ENCODE measurements at places on chromosomes 7 and 10.
A peak's percentile ranks its signal among the peaks of the same experiment; 100 is the strongest.

DNA sequence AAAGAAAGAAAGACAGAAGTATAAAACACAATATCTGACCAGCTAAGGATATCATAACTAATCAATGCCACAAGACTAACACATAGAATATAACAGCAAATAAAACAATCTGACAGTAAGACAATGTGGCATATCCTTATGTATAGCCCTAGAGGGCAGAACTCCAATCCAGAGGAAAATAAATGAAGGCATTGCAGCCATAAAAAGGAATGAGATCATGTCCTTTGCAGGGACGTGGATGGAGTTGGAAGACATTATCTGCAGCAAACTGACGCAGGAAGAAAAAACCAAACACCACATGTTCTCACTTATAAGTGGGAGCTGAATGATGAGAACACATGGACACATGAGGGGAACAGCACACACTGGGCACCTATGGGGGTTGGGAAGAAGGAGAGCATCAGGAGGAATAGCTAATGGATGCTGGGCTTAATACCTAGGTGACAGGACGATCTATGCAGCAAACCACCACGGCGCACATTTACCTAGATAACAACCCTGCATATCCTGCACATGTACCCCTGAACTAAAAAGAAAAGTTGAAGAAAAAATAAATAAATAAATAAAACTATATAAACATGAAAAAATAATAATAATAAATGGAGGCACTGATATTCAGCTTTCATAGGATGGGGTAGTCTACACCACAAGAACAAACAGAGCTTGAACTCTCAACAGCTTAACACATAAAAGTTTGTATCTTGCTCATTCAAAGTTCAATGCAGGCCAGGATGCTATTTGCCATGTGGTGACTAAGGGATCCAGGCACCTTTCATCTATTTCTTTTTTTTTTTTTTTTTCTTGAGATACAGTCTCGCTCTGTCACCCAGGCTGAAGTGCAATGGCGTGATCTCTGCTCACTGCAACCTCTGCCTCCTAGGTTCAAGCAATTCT is 66.1 kb upstream of the KAT6B start:
- DNase-seq: no peak

GRCh38 chr7:95429241-95429990 is 5.4 kb downstream of the PON2 start:
- DNase-seq: no peak

DNA sequence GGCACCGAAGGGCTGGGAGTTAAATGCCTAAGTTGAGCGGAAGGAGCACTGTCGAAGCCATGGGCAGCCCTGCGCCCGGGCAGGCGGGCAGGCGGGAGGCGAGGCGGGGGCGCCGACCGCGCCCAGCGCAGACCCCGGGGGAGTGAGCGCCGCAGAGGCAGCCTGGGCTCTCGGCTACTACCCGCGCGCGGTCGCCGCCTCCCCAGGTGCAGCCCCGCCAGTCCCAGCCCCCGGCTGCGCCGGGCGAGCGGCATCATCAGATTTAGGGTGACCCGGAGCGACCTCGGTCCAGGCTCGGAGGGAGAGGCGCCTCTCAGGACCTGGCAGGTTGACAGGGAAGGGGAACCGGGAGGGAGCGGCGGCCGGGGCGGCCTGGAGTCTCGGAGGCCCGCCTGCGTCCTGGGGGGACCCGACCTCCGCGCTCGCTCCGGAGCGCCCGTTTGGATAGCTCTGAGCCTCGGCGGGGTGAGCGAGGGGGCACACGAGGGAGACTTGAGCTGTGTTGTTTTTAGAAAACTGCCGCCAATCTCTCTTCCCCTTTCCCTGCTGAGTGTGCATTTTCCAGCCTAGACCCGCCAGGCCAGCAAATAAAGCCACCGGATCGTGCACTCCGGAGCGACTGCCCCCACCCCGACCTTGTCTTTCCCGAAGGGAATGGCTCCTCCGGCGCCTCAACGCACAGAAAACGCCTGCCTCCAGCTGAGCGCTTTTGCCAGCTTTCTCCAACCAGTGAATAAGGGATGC is 2.3 kb upstream of the NRP1 start:
- no peak for DNase-seq

DNA sequence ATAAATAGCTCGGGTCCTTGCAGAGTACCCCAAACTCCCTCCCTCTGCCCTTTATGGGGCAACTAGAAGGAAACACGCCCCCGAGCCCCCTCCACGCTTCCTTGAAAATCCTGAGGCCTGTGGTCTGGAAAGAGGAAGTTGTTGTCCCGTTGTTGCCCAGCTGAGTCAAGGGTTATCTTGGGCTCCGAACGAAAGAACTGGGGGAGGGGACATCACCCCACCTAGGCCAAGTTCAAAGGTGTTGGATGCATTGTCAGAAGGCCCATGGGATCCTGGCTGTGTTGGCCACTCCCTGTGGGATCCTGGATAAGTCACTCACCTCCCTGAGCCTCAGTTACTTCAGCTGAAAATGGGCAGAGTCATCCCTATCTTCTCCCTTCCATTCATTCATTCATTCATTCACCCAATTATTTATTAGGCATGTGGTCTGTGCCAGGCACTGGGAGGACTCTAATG is at the start of gene CCL24:
Gene CCL24 (minus strand): TSS at position 26 of the 456 bp plus-strand sequence. CDS start 91 bp downstream, outside the sequence.
- DNase-seq: no peak

DNA sequence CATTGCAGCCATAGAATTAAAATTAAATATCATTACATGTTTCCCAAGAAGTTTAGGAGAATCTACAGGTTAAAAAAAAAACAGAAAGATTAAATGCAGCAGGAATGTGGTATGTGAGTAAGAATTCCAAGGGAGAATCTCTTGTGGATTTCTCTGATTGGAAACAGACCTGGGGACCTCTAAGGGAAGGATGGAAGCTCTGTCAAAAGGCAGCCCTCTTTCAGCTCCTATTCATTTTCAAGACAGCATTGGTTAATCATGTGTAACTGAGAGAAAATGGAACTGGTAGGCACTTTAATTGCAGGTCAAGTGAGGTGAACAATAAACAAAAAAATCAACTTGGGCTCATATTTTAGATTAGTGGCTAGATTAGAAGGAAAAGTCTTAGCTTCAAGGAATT is 81.4 kb upstream of the MTPN start:
- peak; percentile 39 for DNase-seq

GRCh38 chr10:97547962-97548361 is 24.6 kb upstream of the ANKRD2 start:
- DNase-seq: no peak

DNA sequence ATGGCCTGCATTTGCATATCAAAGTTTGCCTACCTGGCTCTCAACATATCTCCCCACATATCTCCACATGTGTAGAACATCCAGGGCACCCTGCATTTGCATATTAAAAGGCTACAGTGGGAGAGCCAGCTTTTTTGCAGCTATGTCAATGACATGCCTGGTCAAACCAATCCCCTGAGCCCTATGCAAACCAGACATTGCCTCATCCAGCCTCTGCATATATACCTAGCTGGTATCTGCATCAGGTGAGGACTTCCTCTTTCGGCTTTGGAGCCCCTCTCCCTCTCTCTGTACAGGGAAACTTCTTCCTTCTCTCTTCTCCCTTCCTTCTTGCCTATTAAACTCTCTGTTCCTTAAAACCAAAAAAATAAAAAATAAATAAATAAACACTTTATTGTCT is 142.7 kb upstream of the STEAP4 start:
- DNase-seq: no peak

- peak; percentile 88 for DNase-seq
These were observed 160.8 kb downstream of the CREB5 start for GRCh38 chr7:28573059-28573553.

- DNase-seq: no peak
These were observed 682.8 kb downstream of the MAGI2 start for GRCh38 chr7:78770422-78771410.

DNA sequence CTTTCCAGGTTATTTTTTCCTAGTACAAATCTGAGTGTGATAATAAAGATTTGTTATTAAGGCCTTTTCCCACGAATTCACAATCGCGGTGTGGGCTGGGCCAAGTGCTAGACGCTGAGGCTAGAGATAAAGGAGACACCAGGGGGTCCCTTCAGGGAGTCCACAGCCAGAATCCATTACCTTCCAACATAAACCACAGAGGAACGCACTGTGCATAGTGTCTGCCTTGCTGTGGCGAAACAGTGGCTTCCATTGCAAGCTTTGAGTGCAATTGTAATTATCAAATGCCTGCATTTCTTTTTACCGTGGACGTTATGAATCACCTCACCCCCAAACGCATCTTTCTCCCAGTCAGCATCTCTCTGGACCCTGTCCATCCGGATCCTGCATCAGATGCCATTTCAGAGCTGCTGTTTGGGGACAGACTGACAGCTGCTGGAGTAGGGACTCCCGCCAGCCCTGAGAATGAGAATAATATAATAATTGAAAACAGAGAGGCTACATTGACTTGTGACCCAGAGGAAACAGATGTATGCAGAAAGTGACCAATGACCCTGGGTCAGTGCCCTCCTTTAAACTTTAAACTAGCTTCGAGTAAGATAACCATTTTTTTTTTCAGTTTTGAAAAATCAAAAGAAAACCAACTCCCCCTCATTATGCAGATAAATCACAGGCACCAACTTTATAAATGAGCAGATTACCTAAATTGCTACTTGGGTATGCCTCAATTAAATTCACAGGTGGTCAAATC is 456.2 kb upstream of the NRP1 start:
- DNase-seq: no peak

DNA sequence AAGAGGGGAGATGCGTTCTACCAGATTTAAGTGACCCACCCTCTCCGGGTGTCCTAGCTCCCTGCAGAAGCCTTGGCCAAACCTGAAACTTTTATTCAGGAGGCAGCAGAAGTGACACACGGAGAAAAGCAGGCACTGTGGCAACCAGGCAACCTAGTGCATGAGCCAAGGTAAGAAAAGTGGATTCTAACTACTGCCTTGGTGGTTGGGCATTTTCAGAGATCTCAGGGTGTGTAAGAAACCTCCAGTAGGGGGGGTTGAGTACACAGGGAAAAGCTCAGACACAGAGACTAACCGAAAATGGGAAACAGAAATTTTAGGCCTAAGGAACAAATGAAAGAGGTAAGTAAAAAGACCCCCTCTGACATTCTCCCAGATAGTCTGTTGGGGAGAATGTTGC is 645.7 kb downstream of the ANKRD7 start:
- no peak for DNase-seq

- DNase-seq: no peak
These were observed 286.8 kb downstream of the ADK start for GRCh38 chr10:74437822-74438221.

DNA sequence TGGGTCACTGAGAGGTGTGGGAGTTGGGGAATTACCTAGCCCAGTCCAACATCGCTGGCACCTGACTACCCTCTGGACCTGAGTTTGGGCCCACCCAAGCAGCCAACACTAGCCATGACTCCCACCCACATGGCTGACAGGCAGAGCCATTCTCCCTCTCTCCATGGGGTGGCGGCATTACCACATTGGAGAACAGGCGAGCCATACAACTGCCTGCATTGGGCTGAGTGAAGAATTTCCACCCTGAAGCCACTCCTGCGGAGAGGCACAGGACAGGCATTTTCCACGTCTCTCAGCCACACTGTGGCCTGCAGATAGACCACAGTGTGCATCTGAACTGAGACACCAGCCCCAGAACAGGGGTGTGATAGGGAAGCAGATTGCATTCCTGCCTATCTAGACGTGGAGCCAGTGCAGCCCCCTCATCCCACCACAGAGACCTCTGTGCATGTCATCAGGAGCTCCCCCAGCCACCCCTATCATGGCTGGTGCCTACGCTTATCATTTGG is 58.2 kb upstream of the ANTXRL start:
- DNase-seq: no peak

- no peak for DNase-seq
These were observed 64.0 kb downstream of the CDK14 start for GRCh38 chr7:90660100-90660499.

DNA sequence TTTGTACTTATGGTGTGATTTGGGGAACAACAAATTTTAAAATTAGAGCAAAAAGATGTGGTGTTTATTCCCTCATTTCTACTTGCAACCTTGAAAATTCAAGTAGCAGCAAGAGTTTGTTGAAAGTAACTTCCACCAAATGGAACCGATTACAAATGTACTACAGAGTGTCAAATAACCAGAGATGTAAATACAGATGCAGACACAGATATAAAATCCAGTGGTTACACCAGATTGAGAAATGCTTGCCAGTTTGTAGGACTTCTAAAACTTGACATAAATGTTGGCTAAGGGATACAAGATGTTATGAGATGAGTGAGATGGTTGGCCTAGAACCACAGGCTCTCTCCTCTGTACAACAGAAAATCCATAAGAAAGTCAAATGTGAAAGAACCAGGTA is 162.1 kb downstream of the DIP2C start:
- DNase-seq: no peak

DNA sequence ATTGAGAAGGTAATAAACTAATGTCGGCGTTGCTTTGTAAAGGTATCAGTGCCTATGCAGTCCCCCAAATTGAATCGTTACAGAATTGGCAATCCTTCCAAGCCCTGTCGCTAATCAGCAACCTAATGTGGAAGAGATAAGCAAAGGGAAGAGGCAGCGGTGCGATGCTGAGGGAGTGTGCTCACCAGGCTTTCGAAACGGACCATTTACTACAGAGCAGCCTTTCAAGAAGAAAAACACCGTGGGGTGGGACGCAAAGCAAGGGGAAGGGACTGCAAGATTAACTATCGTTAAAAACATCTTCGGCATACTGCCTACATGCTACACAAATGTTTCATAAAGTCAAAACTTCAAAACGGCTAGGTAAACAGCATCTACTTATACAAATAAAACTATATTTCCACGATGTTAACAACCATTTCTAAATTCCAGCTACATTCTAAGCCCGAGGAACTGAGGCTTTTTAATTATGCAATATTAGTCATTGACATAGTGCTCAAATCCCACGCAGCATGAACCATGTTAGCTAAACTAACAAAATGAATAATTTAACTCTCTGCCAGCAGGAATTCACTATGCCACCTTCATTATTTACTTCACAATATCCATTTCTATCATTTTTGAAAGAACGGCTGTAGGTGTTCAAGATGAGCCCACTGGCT is 85.2 kb downstream of the CHCHD3 start:
- DNase-seq: peak; percentile 72

- DNase-seq: no peak
These were observed 166.2 kb upstream of the YAE1 start for GRCh38 chr7:39399986-39400385.

DNA sequence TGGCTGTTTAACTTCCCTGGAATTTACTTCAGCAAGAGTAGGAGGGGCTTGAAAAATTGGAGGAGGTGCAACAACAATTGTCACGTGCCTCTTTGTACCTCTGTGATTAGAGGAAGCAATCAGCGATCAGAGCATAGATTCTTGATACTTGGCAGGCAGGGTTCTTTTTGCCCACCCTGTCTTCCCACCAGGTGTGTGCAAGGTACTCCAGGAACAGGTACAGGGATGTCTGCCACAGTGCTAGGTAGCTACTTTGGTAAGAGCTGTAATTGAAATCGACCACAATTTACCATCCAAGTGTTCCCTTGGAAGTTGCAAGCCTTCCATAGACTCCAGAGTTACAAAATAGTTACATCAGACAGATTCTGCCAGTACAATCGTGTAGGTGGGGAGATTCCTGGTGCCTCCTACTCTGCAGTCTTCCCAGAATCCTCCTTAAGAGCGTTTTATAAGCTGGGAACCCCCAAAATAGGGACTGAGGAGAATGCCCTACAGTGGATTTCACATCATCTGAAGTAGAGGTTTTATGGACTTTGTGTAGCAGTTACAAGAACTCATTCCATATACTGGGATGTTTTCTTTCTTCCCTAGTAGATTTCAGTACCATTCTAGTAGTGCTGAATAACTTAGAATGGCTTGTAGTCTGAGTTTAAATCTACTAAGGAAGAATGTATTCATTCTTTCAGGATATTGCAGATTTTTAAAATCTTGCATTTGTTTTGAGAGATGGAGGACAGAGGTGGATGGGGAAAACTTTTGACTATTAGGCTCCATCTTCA is 101.9 kb downstream of the EXOC4 start:
- DNase-seq: no peak
